ENCODE measurements at places on chromosomes 7 and 10. TPM values are rescaled to one million over a fixed set of nuclear protein-coding genes. Genes with fewer than 3 reads are reported as not detected.

Gene TMEM178B
- 1.3 TPM for total RNA-seq

Gene TMEM236
- total RNA-seq, result 3.3 TPM

Gene C10orf67
- total RNA-seq, result not detected

Gene TCAF1
- total RNA-seq, result 55.2 TPM

Gene VSIR
- 71.5 TPM for total RNA-seq

Gene CHST3
- total RNA-seq, result 27.9 TPM

Gene IQCE
- total RNA-seq, result 11.8 TPM

Gene ATP6V0A4
- total RNA-seq, result not detected

Gene CLDN4
- total RNA-seq, result 0.19 TPM

Gene HACD1
- total RNA-seq, result 29.9 TPM

Gene MUC12
- total RNA-seq, result not detected

Gene SLC25A28
- total RNA-seq, result 45.4 TPM

Gene IFT22
- total RNA-seq, result 9.7 TPM

Gene PILRA
- total RNA-seq, result 8.6 TPM

Gene NUTM2E
- 0.65 TPM for total RNA-seq

Gene HTRA1
- 240 TPM for total RNA-seq

Gene SSC4D
- 2.8 TPM for total RNA-seq

Gene OR2A42
- total RNA-seq, result not detected

Gene MICU1
- total RNA-seq, result 21.9 TPM

Gene SERPINE1
- 861 TPM for total RNA-seq

Gene INPP5A
- total RNA-seq, result 43.6 TPM

Gene NET1
- 80.7 TPM for total RNA-seq

Gene NME8
- not detected for total RNA-seq

Gene CHST12
- total RNA-seq, result 7.9 TPM

Gene CHN2
- 21.4 TPM for total RNA-seq

Gene C7orf33
- not detected for total RNA-seq

Gene ANKRD2
- total RNA-seq, result 2.7 TPM

Gene UPK3B
- total RNA-seq, result 636 TPM

Gene FGL2
- 92.2 TPM for total RNA-seq

Gene OR2A12
- not detected for total RNA-seq

Gene ZNF273
- total RNA-seq, result 2.4 TPM

Gene AKAP9
- total RNA-seq, result 73.9 TPM

Gene NPY
- 2.5 TPM for total RNA-seq

Gene AUTS2
- total RNA-seq, result 27.0 TPM

Gene PRKCQ
- total RNA-seq, result 0.56 TPM

Gene ZNF33B
- total RNA-seq, result 8.5 TPM

Gene DRGX
- total RNA-seq, result not detected

Gene ADRB1
- 4.9 TPM for total RNA-seq

Gene MYO1G
- 14.7 TPM for total RNA-seq

Gene ASCC1
- total RNA-seq, result 21.3 TPM

Gene NKX1-2
- total RNA-seq, result not detected

Gene ZNF467
- 4.2 TPM for total RNA-seq

Gene NPC1L1
- 0.25 TPM for total RNA-seq

Gene TSPAN33
- 1.7 TPM for total RNA-seq

Gene GIMAP1
- 7.4 TPM for total RNA-seq

Gene METTL27
- total RNA-seq, result not detected

Gene ZPBP
- not detected for total RNA-seq

Gene PWWP2B
- 6.0 TPM for total RNA-seq

All from omental fat pad (tissue), 4 donors.